ENCODE measurements at places on chromosomes 16 and 17.

- no peak overlapping the region for H3K4me3 ChIP-seq
- H3K27me3 ChIP-seq, result no peaks in the 10 kb centered on the region
- no peak overlapping the region for H3K27ac ChIP-seq
- DNase-seq, result no peak
- no peaks in the 10 kb centered on the region for H3K4me1 ChIP-seq
Measured at GRCh38 chr16:15572329-15573001, 70.5 kb downstream of the MARF1 start.

GRCh38 chr16:88049561-88050545, 98.6 kb downstream of the BANP start:
- H3K36me3 ChIP-seq, result peaks cover 21% of the 10 kb centered on the region
- no peak overlapping the region for H3K4me3 ChIP-seq
- no peak overlapping the region for H3K27ac ChIP-seq
- DNase-seq, result no peak
- H3K27me3 ChIP-seq, result no peaks in the 10 kb centered on the region

- H3K27me3 ChIP-seq, result no peaks in the 10 kb centered on the region
- no peak overlapping the region for H3K4me3 ChIP-seq
- H3K36me3 ChIP-seq, result no peaks in the 10 kb centered on the region
- no peak for DNase-seq
- H3K27ac ChIP-seq, result no peak overlapping the region
- H3K4me1 ChIP-seq, result peaks cover 8% of the 10 kb centered on the region
Measured at GRCh38 chr17:17419631-17420030, 57.2 kb upstream of the MED9 start.

GRCh38 chr17:41687828-41688640, 651 bp upstream of the EIF1 start:
- H3K4me3 ChIP-seq, result peak overlapping the region; percentile 92
- no peaks in the 10 kb centered on the region for H3K27me3 ChIP-seq
- H3K27ac ChIP-seq, result peak overlapping the region; percentile 100
- peak; percentile 45 for DNase-seq

GRCh38 chr17:69608808-69609472, 194.4 kb downstream of the MAP2K6 start:
- no peaks in the 10 kb centered on the region for H3K36me3 ChIP-seq
- H3K4me3 ChIP-seq, result no peak overlapping the region
- no peaks in the 10 kb centered on the region for H3K27me3 ChIP-seq
- no peaks in the 10 kb centered on the region for H3K4me1 ChIP-seq
- DNase-seq, result no peak
- no peak overlapping the region for H3K27ac ChIP-seq

GRCh38 chr16:84699147-84699711, 571 bp upstream of the USP10 start:
- peak overlapping the region; percentile 82 for H3K27ac ChIP-seq
- H3K36me3 ChIP-seq, result no peaks in the 10 kb centered on the region
- no peak for DNase-seq
- peaks cover 14% of the 10 kb centered on the region for H3K4me1 ChIP-seq
- no peaks in the 10 kb centered on the region for H3K27me3 ChIP-seq

DNA sequence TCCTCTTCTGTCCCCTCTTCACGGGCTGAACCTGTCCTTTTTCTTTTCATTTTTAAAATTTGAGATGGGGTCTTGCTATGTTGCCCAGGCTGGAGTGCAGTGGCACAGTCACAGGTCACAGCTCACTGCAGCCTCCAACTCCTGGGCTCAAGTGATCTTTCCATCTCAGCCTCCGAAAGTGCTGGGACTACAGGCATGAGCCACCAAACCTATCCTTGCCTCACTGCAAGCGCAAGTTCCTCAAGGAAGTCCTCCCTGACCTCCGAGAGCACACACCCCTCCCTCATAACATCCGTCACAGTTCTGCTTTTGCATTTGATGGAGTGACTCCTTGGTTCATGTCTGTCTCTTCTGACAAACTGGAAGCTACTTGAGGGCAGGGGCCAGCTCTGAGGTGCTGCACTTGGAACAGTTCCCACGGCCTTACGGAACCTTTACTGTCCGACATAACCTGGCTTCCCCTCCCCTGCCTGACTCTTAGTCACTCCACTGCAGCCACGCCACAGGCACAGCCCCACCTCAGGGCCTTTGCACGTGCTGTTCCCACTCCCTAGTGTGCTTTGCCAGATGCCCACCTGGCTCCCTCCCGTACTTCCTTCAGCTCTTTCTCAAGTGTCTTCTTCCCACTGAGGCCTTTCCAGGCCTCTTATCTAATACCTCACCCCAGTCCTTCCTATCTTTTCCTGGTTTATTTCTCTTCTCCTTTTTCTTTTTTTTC, 4.4 kb downstream of the TBX6 start:
- H3K4me3 ChIP-seq, result no peak overlapping the region
- H3K4me1 ChIP-seq, result peaks cover 20% of the 10 kb centered on the region
- no peak for DNase-seq
- H3K27me3 ChIP-seq, result no peaks in the 10 kb centered on the region
- H3K36me3 ChIP-seq, result peaks cover 33% of the 10 kb centered on the region

DNA sequence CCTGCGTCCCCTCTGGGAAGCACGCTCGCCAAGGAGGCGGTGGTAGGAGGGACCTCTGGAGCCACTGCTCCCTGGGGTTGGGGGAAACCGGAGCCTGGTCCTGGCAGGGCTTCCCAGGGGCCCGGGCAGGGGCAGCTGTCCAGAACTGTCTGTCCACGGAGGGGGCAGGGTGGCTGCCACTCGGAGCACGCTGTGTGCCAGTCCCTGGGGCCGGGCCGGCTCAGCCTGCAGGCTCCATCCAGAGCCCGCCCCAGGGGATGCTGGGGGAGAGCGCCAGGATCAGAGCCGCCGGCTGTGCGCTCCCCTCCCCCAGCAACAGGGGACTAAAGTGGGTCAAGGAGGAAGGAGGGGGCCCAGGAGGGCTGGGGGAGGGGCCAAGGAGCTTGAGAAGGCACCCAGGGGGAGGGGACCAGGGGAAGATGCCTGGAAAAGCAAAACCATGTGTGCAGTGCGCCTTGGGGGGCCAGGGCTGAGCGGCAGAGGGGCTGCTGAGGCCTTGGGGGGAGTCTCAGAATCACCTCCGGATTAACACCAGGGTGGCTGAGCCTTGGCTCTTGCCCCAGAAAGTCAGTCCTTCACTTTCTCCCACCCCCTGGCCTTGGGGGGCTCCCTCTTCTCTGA, 21.3 kb downstream of the ZNF423 start:
- DNase-seq, result no peak
- no peak overlapping the region for H3K27ac ChIP-seq
- H3K4me1 ChIP-seq, result no peaks in the 10 kb centered on the region
- H3K4me3 ChIP-seq, result no peak overlapping the region
- no peaks in the 10 kb centered on the region for H3K36me3 ChIP-seq

- H3K4me3 ChIP-seq, result no peak overlapping the region
- H3K27ac ChIP-seq, result no peak overlapping the region
- peaks cover 53% of the 10 kb centered on the region for H3K27me3 ChIP-seq
- no peaks in the 10 kb centered on the region for H3K36me3 ChIP-seq
- H3K4me1 ChIP-seq, result peaks cover 54% of the 10 kb centered on the region
Measured at GRCh38 chr17:7442142-7442541, 2.7 kb upstream of the CHRNB1 start.

DNA sequence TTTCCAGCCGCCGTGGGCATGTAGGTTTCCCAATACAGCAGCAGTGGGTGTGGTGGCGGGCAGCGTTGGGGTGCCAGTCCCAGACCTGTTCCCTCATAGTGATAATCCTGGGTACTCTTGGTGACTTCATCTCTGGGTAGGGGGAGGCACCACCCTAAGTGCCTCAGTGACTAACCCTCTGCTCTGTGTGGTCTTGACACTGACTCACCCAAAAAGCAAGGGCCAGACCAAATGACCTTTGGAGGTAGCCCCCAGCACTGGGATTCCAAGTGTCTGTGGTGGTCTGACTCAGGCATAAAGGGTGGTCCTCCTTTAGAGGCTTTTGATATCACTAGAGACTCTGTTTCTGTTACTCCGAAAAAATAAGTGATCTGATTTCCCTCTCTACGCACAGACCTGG, 908 bp downstream of the CALB2 start:
- H3K36me3 ChIP-seq, result no peaks in the 10 kb centered on the region
- H3K27ac ChIP-seq, result no peak overlapping the region
- peaks cover 8% of the 10 kb centered on the region for H3K4me1 ChIP-seq
- DNase-seq, result no peak
- no peak overlapping the region for H3K4me3 ChIP-seq

- H3K4me3 ChIP-seq, result no peak overlapping the region
- H3K27ac ChIP-seq, result no peak overlapping the region
- H3K4me1 ChIP-seq, result no peaks in the 10 kb centered on the region
- no peaks in the 10 kb centered on the region for H3K36me3 ChIP-seq
- no peaks in the 10 kb centered on the region for H3K27me3 ChIP-seq
- no peak for DNase-seq
Measured at GRCh38 chr17:63070031-63070430, 104.0 kb downstream of the TANC2 start.

DNA sequence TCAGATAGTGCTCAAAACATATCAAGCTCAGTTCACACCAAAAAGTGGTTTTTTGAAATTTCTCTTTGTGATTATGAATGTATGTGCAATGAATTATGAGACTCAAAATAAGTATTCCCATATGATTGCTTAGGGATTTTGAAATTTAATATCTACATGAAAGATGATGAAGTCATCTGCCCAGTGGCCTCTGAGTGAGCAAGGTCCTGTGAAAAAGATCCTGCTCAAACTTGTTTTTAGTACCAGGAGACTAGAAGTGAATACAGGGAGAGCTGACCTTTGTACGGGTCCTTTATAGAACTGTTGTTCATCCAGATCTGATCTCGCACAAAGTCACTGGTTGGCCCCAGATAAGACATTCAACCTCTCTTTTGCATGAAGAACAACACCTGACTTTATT, 151.9 kb upstream of the MAF start:
- no peak overlapping the region for H3K4me3 ChIP-seq
- H3K4me1 ChIP-seq, result peaks cover 9% of the 10 kb centered on the region
- no peak overlapping the region for H3K27ac ChIP-seq
- DNase-seq, result no peak
- no peaks in the 10 kb centered on the region for H3K36me3 ChIP-seq

- no peak for DNase-seq
- no peak overlapping the region for H3K4me3 ChIP-seq
- no peaks in the 10 kb centered on the region for H3K36me3 ChIP-seq
- no peaks in the 10 kb centered on the region for H3K4me1 ChIP-seq
- H3K27me3 ChIP-seq, result no peaks in the 10 kb centered on the region
Measured at GRCh38 chr17:17030515-17031211, 11.6 kb upstream of the MPRIP start.

DNA sequence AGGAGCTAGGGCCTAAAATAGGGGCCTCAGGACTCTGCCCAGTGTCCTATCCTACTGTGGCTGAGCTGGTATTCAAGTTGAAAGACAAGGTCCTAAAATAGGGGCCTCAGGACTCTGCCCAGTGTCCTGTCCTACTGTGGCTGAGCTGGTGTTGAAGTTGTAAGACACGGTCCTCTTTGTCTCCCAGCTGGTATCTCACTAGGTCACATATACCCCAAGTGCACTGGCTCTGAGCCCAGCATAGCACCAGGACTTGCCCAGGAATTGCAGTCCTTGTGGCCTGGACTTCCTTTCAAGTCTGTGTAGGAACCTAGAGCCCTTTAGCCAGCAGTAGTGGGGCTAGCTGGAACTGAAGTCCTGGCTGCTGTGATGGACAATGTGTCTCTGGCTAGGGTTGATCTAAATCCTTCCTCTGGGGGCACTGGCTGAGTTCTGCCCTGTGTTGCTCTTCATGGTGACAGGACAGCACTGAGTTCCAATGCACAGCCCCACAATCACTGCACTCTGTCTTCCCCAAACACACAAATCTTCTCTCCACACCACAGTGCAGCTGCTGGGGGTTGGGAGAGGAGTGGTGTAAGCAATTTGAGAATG, 260.5 kb downstream of the HAPSTR1 start:
- no peaks in the 10 kb centered on the region for H3K36me3 ChIP-seq
- no peaks in the 10 kb centered on the region for H3K27me3 ChIP-seq
- H3K27ac ChIP-seq, result no peak overlapping the region
- no peak for DNase-seq
- no peaks in the 10 kb centered on the region for H3K4me1 ChIP-seq

GRCh38 chr16:11949527-11949926, 7.7 kb upstream of the NPIPB2 start:
- H3K27ac ChIP-seq, result no peak overlapping the region
- H3K4me1 ChIP-seq, result no peaks in the 10 kb centered on the region

- peak overlapping the region; percentile 67 for H3K4me3 ChIP-seq
- H3K4me1 ChIP-seq, result peaks cover 16% of the 10 kb centered on the region
- H3K36me3 ChIP-seq, result no peaks in the 10 kb centered on the region
- no peak overlapping the region for H3K27ac ChIP-seq
- H3K27me3 ChIP-seq, result no peaks in the 10 kb centered on the region
Measured at GRCh38 chr16:2339521-2340484, 725 bp downstream of the ABCA3 start.

DNA sequence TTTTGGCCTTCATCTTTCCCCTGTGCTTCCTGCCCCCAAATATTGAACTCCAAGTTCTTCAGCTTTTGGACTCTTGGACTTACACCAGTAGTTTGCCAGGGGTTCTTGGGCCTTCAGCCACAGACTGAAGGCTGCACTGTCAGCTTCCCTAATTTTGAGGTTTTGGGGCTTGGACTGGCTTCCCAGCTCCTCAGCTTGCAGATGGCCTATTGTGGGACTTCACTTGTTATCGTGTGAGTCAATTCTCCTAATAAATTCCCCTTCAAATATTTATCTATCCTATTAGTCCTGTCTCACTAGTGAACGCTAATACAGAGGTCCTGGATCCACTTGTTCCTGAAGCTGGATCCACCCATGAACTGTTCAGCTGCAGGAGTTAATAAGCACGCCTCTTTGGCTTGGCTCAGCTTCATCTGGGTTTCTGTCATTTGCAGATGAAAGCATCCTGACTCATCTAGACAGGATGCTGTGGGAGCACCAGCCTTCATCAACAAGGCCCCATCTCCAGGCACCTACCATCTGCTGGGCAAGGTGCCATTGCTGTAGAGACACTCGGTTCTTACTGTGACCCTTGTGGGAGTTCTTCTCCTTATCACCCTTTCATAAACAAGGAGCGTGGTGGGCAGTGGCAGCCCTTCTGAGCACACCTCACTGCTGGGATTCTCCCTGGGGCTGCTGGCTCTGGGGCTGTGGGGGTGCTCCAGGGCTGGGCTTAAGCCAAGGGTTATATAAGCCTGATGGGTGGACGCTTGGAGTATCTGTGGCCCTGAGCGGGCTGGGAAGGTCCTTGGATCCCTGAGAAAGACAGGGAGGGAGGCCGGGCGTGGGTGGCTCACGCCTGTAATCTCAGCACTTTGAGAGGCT, 23.1 kb downstream of the LAT start:
- peak overlapping the region; percentile 56 for H3K27ac ChIP-seq
- H3K27me3 ChIP-seq, result no peaks in the 10 kb centered on the region

- no peaks in the 10 kb centered on the region for H3K36me3 ChIP-seq
- H3K4me3 ChIP-seq, result no peak overlapping the region
- H3K27ac ChIP-seq, result no peak overlapping the region
- no peaks in the 10 kb centered on the region for H3K4me1 ChIP-seq
- H3K27me3 ChIP-seq, result peaks cover 2% of the 10 kb centered on the region
Measured at GRCh38 chr17:48769009-48769675, 40.6 kb upstream of the HOXB13 start.

GRCh38 chr16:68434624-68435210, 13.6 kb downstream of the SMPD3 start:
- peaks cover 7% of the 10 kb centered on the region for H3K4me1 ChIP-seq
- H3K36me3 ChIP-seq, result no peaks in the 10 kb centered on the region
- no peak for DNase-seq
- H3K27me3 ChIP-seq, result no peaks in the 10 kb centered on the region
- H3K27ac ChIP-seq, result no peak overlapping the region

GRCh38 chr16:3536851-3537250, 36.0 kb downstream of the CLUAP1 start:
- H3K4me1 ChIP-seq, result no peaks in the 10 kb centered on the region
- H3K27ac ChIP-seq, result no peak overlapping the region
- no peak overlapping the region for H3K4me3 ChIP-seq

- DNase-seq, result no peak
- no peaks in the 10 kb centered on the region for H3K27me3 ChIP-seq
- no peaks in the 10 kb centered on the region for H3K4me1 ChIP-seq
- H3K27ac ChIP-seq, result no peak overlapping the region
Measured at GRCh38 chr17:77617516-77617915, 341.0 kb upstream of the TNRC6C start.

Data from effector memory CD4-positive, alpha-beta T cell (primary cell).